ENCODE measurements at places on chromosomes 12 and 14.

- no peak for DNase-seq
Measured at GRCh38 chr14:104054222-104054905, 31.1 kb upstream of the ASPG start.

DNA sequence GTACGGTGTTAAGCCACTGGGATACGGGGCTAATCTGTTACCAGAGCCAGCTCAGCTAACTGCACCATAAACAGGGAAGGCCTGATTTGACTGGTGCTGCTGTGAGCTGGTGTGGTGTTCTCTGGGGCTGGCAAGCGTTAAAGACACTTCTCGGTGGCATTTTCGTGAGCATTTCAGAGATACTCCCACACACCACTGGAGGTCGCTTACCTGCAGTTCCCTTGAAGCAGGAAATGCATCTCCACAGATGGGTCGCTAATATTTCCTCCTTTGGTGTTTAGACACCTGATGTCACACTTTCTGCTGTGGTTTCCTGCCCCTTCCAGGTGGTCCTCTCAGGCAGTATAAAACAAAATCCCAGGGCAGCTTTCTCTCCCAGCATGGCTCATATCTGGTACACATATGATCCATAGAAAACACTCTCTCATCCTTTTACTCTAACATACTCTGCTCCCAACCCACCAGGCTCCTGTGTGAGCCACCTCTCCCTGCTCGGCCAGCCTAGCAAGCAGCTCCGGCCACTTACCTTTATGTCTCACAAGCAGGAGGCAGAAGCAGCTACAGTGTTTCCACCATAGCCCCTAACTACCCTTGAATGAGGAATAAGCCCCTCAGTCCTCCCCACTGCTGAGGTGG, 129.9 kb upstream of the GRIN2B start:
- peak; percentile 14 for DNase-seq

DNA sequence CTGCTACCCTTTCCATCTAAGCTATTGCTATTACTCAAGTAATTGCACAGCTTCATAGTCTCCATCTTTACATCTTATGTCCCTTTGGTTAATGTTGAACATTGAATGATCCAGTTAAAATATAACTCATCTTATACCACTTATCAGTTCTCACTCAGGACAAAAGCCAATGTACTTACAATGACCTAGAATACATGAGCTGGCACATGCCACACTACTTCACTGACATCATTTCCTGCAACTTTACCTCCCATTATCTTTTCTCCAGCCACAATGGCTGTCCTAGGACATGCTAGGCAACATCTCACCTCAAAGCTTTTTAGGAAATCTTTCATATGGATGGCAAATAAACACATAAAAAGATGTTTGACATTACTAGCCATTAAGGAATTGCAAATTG, 309.2 kb downstream of the FOXG1 start:
- DNase-seq: no peak

- peak; percentile 74 for DNase-seq
Measured at GRCh38 chr14:72665259-72665658, 228.6 kb downstream of the DPF3 start.

DNA sequence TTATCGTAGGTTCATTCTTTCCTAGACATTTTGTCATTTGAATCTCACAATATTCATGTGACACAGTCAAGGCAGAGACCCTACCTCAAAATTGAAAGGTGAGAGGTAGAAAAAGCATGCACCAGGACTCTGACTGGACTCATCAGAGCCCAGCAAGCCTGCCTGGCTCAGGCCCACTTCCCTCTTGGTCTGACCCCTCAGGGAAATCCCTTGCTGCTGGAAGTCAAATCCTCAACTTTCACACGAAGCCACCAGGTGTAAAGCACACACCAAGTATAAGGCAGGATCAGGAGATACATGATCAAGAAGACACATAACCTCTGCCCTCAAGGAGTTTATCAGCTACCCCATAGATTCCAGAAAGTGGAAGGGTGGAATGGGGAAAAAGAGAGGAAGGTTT, 18.8 kb downstream of the NIN start:
- DNase-seq: no peak

- no peak for DNase-seq
Measured at GRCh38 chr12:130547480-130548155, 168.5 kb downstream of the RIMBP2 start.

- DNase-seq: no peak
Measured at GRCh38 chr12:22729957-22730443, 105.0 kb downstream of the ETNK1 start.

GRCh38 chr12:113748707-113749432, 217.3 kb downstream of the RBM19 start:
- DNase-seq: no peak

- no peak for DNase-seq
Measured at GRCh38 chr12:64625243-64626077, 15.2 kb downstream of the RASSF3 start.

DNA sequence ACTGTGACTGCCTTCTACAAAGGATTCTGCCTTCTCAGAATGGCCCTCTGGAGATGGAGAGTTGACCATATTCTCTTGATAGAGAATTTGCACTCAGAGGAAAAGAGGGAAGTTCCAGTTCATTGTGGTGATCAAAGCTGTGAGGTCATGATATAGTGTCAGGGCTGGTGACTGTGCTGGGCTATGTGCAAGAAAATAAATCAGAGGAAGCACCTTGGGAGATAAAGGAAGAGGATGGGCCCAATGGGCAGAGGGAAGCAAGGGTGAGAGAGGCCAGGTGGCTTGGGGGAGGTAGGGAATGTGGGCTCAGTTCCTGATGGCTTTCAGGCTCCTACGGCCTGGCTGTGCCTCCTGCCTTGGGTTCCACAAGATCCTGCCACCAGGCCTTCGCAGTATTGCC, 145.8 kb downstream of the SLC8A3 start:
- no peak for DNase-seq

GRCh38 chr14:50524060-50524459, 8.3 kb downstream of the MAP4K5 start:
- no peak for DNase-seq

DNA sequence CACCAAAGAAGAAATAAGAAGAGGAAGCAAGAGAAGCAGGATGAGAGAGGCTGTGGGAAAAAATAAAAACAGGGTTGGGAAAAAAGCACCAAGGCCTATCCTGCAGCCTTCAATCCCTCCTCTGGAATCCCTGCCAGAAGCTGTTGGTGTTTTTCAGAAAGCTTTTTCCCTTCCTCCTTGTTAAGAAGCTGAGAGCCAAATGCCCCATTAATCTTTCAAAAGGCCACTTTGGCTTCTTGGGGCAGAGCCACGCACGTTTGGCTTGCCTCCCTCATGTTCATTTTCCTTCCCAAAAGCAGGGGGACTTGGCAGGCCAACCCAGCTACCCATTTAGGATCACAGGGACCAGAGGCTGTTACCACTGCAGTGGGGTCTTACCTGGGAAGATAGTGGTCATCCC, 365.3 kb downstream of the NUAK1 start:
- DNase-seq: no peak
